ENCODE measurements at places on chromosomes 3 and 15.

DNA sequence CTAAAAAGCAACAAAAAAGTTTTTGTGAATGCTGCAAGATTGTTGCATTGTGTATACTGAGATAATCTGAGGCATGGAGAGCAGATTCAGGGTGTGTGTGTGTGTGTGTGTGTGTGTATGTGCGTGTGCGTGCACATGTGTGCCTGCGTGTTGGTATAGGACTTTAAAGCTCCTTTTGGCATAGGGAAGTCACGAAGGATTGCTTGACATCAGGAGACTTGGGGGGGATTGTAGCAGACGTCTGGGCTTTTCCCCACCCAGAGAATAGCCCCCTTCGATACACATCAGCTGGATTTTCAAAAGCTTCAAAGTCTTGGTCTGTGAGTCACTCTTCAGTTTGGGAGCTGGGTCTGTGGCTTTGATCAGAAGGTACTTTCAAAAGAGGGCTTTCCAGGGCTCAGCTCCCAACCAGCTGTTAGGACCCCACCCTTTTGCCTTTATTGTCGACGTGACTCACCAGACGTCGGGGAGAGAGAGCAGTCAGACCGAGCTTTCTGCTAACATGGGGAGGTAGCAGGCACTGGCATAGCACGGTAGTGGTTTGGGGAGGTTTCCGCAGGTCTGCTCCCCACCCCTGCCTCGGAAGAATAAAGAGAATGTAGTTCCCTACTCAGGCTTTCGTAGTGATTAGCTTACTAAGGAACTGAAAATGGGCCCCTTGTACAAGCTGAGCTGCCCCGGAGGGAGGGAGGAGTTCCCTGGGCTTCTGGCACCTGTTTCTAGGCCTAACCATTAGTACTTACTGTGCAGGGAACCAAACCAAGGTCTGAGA, 4.7 kb downstream of the BHLHE40 start:
- DNase-seq: peak; percentile 91
- peak overlapping the region; percentile 96 for H3K4me3 ChIP-seq
- peaks cover 66% of the 10 kb centered on the region for H3K36me3 ChIP-seq
- no peaks in the 10 kb centered on the region for H3K27me3 ChIP-seq
- H3K27ac ChIP-seq: peak overlapping the region; percentile 92
- peaks cover 42% of the 10 kb centered on the region for H3K4me1 ChIP-seq

DNA sequence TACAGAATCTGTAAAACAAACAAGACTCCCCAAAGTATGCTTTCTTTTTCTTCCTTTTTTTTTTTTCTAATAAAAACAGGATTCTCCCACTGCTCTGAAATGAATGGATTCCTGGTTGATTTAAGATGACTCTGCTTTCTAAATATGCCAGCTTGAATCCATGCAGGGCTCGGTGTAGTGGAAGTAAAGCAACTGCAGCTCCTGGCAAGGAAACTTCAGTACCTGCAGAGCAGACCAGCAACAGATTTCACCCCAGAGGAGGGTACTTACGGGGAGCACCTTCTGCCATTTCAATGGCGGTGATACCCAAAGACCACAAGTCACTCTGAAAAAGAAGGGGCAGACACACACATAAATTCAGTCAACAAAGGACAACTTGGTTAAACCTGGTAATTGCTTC, 150.5 kb upstream of the SLC2A2 start:
- peaks cover 34% of the 10 kb centered on the region for H3K4me1 ChIP-seq
- DNase-seq: no peak
- H3K27ac ChIP-seq: peak overlapping the region; percentile 5
- H3K27me3 ChIP-seq: no peaks in the 10 kb centered on the region
- no peak overlapping the region for H3K4me3 ChIP-seq

DNA sequence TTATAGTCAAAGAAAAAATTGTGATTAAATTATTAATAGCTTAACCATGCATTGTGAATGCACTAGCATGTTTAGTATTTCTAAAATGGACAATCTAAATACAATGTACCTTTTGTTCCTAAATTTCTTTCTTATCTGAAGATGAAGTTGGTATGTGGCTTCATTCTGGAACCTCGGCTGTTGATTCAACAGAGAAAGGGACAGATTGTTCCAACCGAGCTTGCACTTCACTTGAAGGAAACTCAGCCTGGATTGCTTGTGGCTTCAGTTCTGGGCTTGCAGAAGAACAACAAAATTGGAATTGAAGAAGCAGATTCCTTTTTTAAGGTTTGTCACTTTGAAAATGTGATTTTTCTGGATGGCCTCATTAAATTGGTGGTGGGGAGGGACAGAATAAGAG, 32.6 kb downstream of the HPS3 start:
- H3K27me3 ChIP-seq: no peaks in the 10 kb centered on the region
- H3K27ac ChIP-seq: no peak overlapping the region
- DNase-seq: no peak
- no peaks in the 10 kb centered on the region for H3K4me1 ChIP-seq
- H3K36me3 ChIP-seq: peaks cover 52% of the 10 kb centered on the region

DNA sequence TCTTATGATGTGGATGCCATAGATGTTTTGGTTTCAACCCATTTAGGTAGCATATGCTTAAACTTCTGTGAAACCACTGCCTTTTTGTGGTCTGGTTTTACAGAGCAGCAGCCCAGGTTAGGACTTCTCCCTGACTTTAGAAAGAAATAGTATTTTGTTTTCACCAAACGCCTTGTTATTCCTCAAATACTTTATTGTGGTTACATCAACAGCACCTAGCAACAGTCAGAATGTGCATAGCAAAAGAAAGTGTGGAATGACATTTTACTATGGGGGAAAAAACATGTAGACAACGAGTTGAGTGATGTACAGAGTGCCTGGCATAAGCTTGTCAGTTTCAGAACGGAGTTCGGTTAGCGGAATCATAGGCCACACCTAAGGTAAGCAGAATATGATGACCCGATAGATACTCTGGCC, 159.2 kb downstream of the TPRG1 start:
- DNase-seq: peak; percentile 75
- H3K4me3 ChIP-seq: peak overlapping the region; percentile 63
- H3K27me3 ChIP-seq: no peaks in the 10 kb centered on the region
- peak overlapping the region; percentile 88 for H3K27ac ChIP-seq
- peaks cover 53% of the 10 kb centered on the region for H3K4me1 ChIP-seq

GRCh38 chr3:65953881-65954733, 84.6 kb downstream of the MAGI1 start:
- DNase-seq: no peak
- no peak overlapping the region for H3K4me3 ChIP-seq
- no peaks in the 10 kb centered on the region for H3K4me1 ChIP-seq

All from activated CD4-positive, alpha-beta T cell treated with anti-CD3 and anti-CD28 coated beads, Interleukin-2, amount 10 ng/mL, durations not matched to agents 24 days and 14 days (primary cell).